ENCODE measurements at places on chromosomes 13 and 19.
A peak's percentile ranks its signal among the peaks of the same experiment; 100 is the strongest.

DNA sequence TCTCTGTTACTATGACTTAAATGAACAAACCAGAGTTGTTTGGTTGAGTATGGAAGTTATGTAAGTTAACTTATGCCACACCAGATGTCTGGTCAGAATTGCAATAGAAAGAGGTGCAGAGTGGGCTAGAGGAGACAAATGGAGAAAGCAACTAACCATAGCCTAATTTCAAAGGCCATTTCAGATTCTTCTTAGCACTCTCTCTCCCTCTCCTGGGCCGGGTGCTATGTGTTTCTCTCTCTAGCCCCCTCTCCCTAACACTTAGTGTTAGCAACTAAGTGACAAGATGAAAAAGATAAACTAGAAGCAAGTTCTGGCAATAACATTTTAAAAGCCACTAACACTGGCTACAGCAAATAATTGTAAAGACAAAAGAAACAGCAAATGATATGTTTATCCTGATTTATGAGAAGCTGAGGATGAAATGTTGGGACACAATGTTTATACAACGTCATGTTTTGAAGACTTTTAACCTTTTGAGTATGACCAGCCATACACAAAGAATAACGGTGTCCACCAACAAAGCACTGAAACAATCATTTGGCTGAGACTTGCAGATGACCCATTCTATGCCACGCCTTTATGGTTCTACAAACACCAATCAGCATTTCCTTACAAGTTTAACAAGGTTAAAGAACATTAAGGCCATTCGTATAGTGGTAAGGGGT lies 18.6 kb downstream of the SERPINE3 start:
- no peak for DNase-seq

GRCh38 chr13:106418556-106418955 lies 116.9 kb downstream of the EFNB2 start:
- peak; percentile 25 for DNase-seq

- no peak for DNase-seq
These were observed 102.0 kb downstream of the CACNA1A start for GRCh38 chr19:13404236-13404635.

DNA sequence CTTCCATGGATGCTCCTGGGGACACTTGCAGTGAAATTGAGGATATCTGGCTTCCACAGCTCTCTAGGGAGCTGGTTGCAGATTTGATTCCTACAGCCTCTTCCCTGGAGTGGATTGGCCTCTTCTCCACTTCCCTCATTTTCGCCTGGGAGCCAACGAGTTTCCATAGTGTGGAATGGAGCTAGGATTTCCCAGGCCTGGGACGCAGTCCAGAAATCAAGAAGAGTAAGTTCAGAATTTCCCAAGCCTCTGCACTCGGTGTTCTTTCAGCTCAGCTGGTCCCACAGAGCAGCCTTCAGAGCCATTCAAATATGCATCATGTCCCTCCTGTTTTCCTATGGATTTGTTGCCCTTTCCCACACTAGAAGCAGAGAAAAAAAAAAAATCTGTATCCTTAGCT lies 68.2 kb downstream of the RAP2A start:
- DNase-seq: no peak

Measured in brain microvascular endothelial cell (primary cell).